ENCODE measurements at places on chromosomes 16 and 17.
A peak's percentile ranks its signal among the peaks of the same experiment; 100 is the strongest.

DNA sequence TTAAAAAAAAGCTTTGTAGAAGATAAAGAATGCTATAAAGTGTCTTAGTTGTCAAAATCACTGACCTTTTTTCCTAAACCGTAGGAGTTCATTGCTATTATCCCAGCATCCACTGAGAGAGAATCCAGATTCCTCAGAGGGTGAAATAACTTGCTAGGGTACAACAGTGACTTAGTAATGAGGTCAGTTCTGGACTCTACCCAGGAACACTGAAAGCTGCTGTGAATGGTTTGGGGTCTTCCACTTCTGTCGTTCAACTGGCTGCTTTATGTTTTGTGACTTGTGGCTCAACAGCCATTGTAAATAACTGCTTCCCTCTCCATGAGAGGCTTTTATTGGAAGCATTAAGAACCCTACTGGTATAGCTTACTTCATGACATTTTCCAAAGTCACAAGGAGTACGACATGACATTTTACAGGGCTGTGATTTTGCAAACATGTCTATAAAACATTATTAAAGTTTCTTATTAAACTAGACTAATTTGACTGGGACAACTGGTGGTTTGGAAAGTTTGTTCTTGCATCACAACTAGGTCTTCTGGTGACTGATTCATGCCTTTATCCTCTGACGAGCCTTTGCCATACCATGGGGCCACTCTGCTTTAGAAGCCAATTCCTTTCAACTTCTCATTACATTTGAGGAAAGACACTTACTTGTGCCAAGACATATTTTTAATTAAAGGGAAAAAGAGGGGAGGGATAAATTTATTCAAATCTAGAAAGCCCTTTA is 92.2 kb upstream of the CDH11 start:
- H3K27ac ChIP-seq: no peak overlapping the region
- H3K36me3 ChIP-seq: no peaks in the 10 kb centered on the region
- H3K27me3 ChIP-seq: no peaks in the 10 kb centered on the region
- no peak overlapping the region for H3K4me3 ChIP-seq
- DNase-seq: no peak

DNA sequence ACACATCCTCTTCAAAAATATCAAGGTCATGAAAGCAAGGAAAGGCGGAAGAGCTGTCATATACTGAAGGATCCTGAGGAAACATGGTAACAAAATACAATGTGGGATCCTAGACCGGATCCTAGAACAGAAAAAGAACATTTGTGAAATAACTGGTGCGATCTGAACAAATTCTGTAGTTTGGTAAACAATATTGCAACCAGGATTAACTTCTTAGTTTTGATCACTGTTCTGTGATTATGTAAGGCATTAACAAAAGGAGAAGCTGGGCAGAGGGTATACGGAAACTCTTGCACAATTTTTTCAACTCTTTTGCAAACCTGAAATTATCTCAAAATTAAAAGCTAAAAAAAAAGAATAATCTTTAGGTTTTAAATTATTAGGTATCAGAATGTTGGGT is 109.7 kb downstream of the TRIM37 start:
- H3K27ac ChIP-seq: no peak overlapping the region
- H3K4me3 ChIP-seq: no peak overlapping the region
- peaks cover 16% of the 10 kb centered on the region for H3K36me3 ChIP-seq
- no peak for DNase-seq

- no peaks in the 10 kb centered on the region for H3K27me3 ChIP-seq
- H3K36me3 ChIP-seq: no peaks in the 10 kb centered on the region
- H3K4me3 ChIP-seq: no peak overlapping the region
Measured at GRCh38 chr17:4358154-4358553, 8.3 kb downstream of the UBE2G1 start.

DNA sequence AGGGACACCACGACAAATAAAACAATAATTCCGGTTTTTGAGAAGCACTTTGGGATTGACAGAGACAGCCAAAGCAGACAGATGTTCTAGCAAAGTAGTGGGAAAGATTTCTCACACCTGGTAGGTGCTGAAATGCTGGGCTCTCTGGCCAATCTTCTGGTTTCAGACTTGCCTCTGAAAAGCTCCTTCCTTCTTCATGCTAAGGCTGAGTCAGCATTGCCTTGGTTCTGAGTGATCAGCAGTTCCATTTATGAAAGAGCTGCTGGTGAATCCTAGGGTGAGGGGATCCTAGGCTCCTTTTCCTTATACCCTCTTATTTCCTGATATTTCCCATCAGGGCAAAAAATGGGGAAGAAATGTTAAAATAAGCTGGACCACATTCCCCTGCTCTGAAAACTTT is 268.7 kb upstream of the SALL1 start:
- H3K27me3 ChIP-seq: no peaks in the 10 kb centered on the region
- no peak overlapping the region for H3K4me3 ChIP-seq
- no peaks in the 10 kb centered on the region for H3K4me1 ChIP-seq
- H3K36me3 ChIP-seq: no peaks in the 10 kb centered on the region
- DNase-seq: no peak

- DNase-seq: no peak
- H3K4me1 ChIP-seq: peaks cover 62% of the 10 kb centered on the region
- H3K4me3 ChIP-seq: peak overlapping the region; percentile 95
- peak overlapping the region; percentile 98 for H3K27ac ChIP-seq
- no peaks in the 10 kb centered on the region for H3K27me3 ChIP-seq
- H3K36me3 ChIP-seq: no peaks in the 10 kb centered on the region
Measured at GRCh38 chr17:40317345-40317873, 8.4 kb downstream of the RARA start.

DNA sequence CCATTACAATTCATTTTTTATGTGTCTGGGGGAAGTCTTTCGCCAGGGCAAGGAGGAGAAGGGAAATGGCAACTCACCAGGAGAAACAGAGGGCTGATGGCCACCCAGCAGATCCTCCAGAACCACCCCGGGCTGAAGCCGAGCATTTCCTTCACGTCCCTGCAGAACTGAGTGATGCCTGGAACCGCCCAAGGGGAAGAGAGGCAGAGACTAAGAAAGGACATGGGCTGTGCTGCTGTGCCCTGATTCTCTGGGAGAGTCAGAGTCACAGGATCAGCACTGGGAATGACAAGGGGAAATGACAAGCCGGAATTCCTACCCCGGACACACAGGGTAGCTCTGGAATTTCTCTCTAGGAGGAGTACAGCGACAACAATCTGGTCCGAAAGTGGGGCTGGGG is 27.8 kb downstream of the SLC6A4 start:
- no peaks in the 10 kb centered on the region for H3K4me1 ChIP-seq
- no peak for DNase-seq
- H3K4me3 ChIP-seq: no peak overlapping the region

DNA sequence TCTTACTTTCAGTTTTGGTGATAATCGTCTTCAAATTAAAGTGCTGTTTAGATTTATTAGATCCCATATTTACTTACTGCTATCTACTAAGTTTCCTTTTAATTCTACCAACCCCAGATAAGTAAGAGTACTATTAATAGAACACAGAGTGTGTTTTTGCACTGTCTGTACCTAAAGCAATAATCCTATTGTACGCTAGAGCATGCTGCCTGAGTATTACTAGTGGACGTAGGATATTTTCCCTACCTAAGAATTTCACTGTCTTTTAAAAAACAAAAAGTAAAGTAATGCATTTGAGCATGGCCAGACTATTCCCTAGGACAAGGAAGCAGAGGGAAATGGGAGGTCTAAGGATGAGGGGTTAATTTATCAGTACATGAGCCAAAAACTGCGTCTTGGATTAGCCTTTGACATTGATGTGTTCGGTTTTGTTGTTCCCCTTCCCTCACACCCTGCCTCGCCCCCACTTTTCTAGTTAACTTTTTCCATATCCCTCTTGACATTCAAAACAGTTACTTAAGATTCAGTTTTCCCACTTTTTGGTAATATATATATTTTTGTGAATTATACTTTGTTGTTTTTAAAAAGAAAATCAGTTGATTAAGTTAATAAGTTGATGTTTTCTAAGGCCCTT is 56.8 kb downstream of the HLF start:
- H3K27ac ChIP-seq: no peak overlapping the region
- no peak for DNase-seq
- H3K4me1 ChIP-seq: no peaks in the 10 kb centered on the region
- H3K4me3 ChIP-seq: no peak overlapping the region
- no peaks in the 10 kb centered on the region for H3K27me3 ChIP-seq

- peak overlapping the region; percentile 65 for H3K4me3 ChIP-seq
- H3K27me3 ChIP-seq: no peaks in the 10 kb centered on the region
- H3K4me1 ChIP-seq: peaks cover 44% of the 10 kb centered on the region
- H3K27ac ChIP-seq: peak overlapping the region; percentile 66
- no peaks in the 10 kb centered on the region for H3K36me3 ChIP-seq
- peak; percentile 21 for DNase-seq
Measured at GRCh38 chr16:23509782-23510163, 521 bp downstream of the GGA2 start.

GRCh38 chr17:45740553-45741330 is 43.4 kb upstream of the CRHR1 start:
- no peaks in the 10 kb centered on the region for H3K36me3 ChIP-seq
- no peaks in the 10 kb centered on the region for H3K27me3 ChIP-seq
- no peak for DNase-seq

- no peak for DNase-seq
- H3K27ac ChIP-seq: no peak overlapping the region
- H3K36me3 ChIP-seq: peaks cover 25% of the 10 kb centered on the region
- H3K4me3 ChIP-seq: no peak overlapping the region
Measured at GRCh38 chr17:35700150-35700549, 31.3 kb upstream of the RASL10B start.

DNA sequence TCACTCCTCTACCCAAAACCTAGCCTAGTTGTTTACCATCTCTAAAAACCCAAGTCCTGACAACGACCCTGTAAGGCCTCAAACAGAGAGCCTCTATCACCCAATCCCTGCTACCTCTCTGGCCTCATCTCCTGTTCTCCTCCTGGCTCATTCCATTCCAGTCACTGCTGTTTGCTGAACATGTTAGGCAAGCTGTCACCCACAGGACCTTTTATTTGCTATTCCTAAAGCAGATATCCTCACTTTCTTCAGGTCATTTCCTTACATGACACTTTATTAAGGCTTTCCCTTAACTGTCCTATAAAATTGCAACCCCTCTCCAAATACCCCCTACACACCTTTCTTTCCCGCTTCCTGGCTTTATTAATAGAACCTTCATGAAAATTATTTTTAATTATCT is 85.1 kb downstream of the KANSL1 start:
- H3K36me3 ChIP-seq: no peaks in the 10 kb centered on the region

- H3K36me3 ChIP-seq: no peaks in the 10 kb centered on the region
- no peak for DNase-seq
- H3K4me3 ChIP-seq: peak overlapping the region; percentile 94
- H3K27ac ChIP-seq: peak overlapping the region; percentile 70
Measured at GRCh38 chr17:44122816-44123355, 555 bp downstream of the HDAC5 start.

- no peak overlapping the region for H3K4me3 ChIP-seq
- no peak overlapping the region for H3K27ac ChIP-seq
- no peaks in the 10 kb centered on the region for H3K4me1 ChIP-seq
- DNase-seq: no peak
Measured at GRCh38 chr16:2035431-2036199, 8.9 kb downstream of the NHERF2 start.

- no peaks in the 10 kb centered on the region for H3K27me3 ChIP-seq
- no peak for DNase-seq
- no peak overlapping the region for H3K27ac ChIP-seq
- no peak overlapping the region for H3K4me3 ChIP-seq
- H3K36me3 ChIP-seq: no peaks in the 10 kb centered on the region
Measured at GRCh38 chr17:80649672-80650330, 105.2 kb downstream of the RPTOR start.

DNA sequence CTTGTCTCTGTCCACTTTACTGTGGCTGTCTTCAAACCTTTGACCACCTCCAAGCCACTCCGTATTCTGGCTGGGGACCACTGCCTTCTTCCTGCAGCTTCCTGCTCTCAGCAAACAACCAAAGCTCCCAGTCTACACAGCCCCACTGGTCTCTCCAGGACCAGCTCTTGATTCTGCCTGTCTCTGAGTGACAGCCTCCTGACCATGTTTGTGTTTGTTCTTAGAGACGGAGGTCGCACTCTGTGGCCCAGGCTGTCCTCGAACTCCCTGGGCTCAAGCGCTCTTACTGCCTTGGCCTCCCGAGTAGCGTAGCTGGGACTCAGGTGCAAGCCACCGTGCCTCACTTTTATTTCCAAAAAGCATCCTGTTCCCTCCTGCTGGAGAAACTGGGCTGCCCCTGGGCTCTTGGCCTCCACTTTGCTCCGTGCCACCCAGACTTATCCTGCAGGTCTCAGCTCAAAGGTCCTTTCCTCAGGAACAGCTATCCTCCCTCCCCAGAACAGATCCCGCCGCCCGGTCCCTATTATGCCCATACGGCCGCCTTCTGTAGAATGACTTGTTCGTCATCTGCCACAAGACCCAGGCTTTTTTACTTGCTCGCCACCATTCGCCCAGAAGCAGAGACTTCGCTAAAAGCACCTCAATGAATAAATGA is 9.1 kb downstream of the MNT start:
- H3K27ac ChIP-seq: peak overlapping the region; percentile 99
- peak overlapping the region; percentile 63 for H3K4me3 ChIP-seq
- no peaks in the 10 kb centered on the region for H3K27me3 ChIP-seq

DNA sequence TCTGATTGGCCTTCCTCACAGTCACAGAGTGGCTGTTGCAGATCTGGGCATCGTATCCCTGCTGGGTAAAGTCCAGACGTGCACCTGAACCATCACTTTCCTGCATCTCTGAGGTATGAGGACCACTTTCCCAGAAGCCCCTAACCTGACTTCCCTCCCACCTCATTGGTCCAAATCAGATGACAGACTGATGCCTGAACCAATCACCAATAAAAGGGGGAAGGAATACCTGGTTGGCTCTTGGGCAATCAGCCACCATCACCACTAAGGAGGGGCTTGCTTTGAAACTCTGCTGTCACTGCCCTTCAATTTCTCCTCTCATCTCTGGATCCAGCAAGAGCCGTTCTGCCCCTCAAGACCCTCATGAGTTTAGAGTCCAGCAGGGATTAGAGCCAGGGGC is 13.6 kb upstream of the WFDC1 start:
- no peaks in the 10 kb centered on the region for H3K36me3 ChIP-seq
- no peak overlapping the region for H3K27ac ChIP-seq
- no peaks in the 10 kb centered on the region for H3K27me3 ChIP-seq
- no peaks in the 10 kb centered on the region for H3K4me1 ChIP-seq

GRCh38 chr17:82447876-82448275 is 2.7 kb downstream of the CYBC1 start:
- no peak for DNase-seq
- H3K4me3 ChIP-seq: no peak overlapping the region
- no peaks in the 10 kb centered on the region for H3K27me3 ChIP-seq
- peaks cover 14% of the 10 kb centered on the region for H3K4me1 ChIP-seq
- no peak overlapping the region for H3K27ac ChIP-seq
- H3K36me3 ChIP-seq: peaks cover 39% of the 10 kb centered on the region
